ENCODE measurements at places on chromosomes 6 and 20.
A peak's percentile ranks its signal among the peaks of the same experiment; 100 is the strongest.

GRCh38 chr6:160121981-160122380, 366 bp downstream of the SLC22A1 start:
- no peak for DNase-seq

- DNase-seq, result peak; percentile 87
Measured at GRCh38 chr6:127966616-127967015, 65.8 kb upstream of the THEMIS start.

- DNase-seq, result peak; percentile 22
Measured at GRCh38 chr6:43900916-43901732, 131.1 kb downstream of the VEGFA start.

DNA sequence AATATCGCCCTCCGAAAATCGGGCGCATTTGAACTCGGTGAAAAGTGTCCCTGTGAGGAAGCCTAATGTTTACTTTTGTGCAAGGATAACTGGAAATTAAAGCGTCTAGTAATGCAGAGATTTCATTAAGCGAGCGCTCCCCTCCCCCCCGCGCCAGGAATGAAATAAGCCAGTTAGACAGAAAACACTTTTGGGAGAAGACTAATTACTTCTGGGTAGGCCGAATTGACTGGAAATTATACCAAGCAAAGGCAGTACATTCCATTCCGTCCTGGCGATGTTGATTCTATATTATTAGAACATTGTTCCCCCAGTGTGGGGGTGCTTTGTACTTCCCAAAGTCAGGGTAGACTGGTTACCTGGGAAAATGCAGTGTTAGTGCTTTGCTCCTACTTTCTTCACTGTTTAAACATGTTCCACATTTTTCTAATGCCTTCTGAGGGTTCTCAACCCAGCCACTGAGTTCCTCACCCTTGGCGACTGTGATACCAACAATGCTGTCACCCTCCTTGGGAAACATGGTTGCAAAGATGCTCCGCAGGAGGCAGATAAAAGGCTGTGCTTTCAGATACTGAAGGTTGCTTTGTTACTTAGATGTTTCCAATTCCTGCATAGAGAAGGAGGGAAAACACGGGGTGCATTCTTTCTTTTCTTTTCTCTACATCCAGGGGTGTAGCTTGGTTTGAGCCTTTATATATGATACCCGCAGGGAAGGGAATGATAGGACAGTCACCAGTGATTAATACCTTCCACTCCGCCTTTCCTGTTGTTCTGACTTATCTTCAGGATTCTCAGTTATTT, 2.6 kb downstream of the GJA1 start:
- DNase-seq, result peak; percentile 77

- DNase-seq, result no peak
Measured at GRCh38 chr6:12276930-12277315, 13.2 kb upstream of the EDN1 start.

- DNase-seq, result no peak
Measured at GRCh38 chr20:19924255-19924654, 92.9 kb upstream of the NAA20 start.

- peak; percentile 52 for DNase-seq
Measured at GRCh38 chr6:104682722-104683643, 176.7 kb downstream of the HACE1 start.

GRCh38 chr6:166032366-166033200, 135.1 kb downstream of the TBXT start:
- DNase-seq, result peak; percentile 95

GRCh38 chr6:93792746-93793145, 373.4 kb upstream of the EPHA7 start:
- DNase-seq, result peak; percentile 79

- no peak for DNase-seq
Measured at GRCh38 chr20:58201616-58202015, 26.8 kb downstream of the ANKRD60 start.

DNA sequence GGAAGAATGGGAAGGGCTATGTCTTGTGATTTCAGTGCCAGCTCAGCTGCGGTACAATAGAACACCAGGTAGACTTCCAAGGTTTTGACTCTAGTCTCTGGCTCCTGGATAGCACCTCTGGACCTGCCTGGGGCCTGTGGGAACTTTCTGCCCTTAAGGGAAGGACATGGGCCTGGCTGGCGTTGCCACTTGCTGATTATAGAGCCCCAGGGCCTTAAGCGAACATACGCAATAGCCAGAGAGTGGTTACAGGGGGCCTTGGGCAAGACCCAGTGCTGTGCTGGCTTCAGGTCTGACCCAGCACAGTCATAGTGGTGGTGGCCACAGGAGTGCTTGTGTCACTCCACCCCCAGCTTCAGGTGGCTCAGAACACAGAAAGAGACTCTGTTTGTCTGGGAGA, 131.1 kb upstream of the COL21A1 start:
- no peak for DNase-seq

- DNase-seq, result peak; percentile 38
Measured at GRCh38 chr6:138555421-138555988, 56.2 kb upstream of the NHSL1 start.

DNA sequence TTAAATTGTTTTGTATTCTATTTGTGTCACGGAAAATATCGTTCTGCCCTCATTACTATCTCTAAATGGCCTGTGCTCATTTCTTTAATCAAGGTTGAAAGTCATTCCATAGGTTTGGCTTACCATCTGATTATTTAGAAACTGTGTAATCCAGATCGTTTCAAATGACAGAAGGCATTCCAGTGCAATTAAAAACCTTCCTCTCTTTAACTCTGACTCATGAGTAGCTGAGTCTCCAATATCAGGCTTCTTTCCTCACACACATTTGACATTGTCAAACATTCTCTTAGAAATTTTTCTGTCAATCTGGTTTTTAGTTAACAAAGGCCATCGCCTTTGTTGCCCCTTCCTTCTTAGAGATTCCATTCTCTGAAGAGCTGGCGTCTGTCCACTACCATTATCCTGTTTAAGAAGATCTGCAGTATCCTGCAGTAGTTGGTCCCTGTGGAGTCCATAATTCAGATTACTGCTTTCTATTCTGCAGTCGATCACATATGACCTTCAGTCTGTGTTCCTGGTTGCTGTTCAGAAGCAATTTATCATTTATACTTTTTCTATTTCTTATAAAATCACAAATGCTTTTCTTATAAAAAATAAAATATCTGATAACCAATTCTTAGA, 3.9 kb upstream of the TRDN start:
- no peak for DNase-seq

- no peak for DNase-seq
Measured at GRCh38 chr20:54058420-54059139, 11.8 kb downstream of the BCAS1 start.

DNA sequence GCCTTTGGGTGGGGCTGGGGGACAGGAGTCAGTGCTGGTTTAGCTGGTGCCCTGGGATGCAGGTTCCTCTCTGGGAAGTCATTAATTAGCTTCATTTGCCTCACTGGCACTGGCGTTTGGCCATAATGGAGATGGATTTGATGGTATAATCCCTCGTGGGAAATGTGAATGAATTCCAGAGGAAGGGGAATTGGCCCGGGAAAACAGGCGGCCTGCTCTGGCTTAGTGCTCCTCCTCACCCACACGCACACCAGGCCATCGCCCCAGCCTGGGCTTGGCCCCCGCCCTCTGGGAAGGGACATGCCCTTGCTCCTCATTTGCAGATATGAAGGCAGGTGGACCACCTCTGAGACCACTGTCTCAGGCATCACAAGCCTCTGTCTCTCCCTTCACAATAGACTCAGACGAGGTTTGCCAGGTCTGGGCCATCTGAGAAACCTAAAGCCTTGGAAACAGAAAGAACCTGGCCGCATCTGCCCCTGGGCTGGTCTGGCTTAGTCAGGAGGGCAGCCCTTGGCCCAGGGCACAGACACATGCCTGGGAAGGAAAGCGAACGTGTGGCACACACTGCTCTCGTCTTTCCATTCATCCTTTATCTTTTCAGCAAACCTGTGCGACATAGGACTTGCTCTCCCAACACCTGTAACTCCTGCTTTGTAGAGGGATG, 199.2 kb upstream of the CDH4 start:
- no peak for DNase-seq

GRCh38 chr20:62196286-62196685, 13.5 kb downstream of the MTG2 start:
- DNase-seq, result no peak

DNA sequence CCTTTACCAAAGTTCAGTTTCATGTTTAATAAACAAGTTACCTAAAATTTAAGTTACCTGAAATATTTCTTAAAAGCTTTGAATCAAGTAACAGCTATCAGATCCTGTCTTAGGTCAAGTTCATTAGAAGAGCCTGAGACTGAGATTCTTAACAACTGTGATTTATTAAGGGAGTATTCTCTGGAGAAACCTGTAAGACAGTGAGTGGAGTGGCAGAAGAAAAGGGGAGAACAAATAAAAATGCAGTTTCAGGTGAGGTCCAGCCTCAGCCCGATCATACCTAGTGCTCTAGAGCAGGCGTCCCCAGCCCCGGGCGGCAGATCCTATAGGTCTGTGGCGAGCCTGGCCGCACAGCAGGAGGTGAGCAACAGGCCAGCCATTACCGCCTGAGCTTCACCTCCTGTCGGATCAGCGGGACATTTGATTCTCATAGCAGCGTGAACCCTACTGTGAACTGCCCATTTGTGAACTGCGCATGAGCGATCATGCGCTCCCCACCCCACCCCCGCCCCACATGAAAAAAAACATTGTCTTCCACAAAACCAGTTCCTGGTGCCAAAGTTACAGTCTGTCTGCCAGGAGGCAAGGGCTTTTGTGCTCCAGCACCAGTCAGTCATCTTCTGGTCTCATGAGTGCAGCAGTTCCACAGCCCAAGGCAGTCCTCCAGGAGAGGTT, 59.2 kb upstream of the ADGRB3 start:
- DNase-seq, result peak; percentile 2

- DNase-seq, result no peak
Measured at GRCh38 chr6:79028641-79029314, 49.3 kb downstream of the PHIP start.

GRCh38 chr20:22446613-22447446, 137.5 kb downstream of the FOXA2 start:
- DNase-seq, result no peak

- no peak for DNase-seq
Measured at GRCh38 chr6:166487148-166487547, 99.3 kb downstream of the RAMACL start.

DNA sequence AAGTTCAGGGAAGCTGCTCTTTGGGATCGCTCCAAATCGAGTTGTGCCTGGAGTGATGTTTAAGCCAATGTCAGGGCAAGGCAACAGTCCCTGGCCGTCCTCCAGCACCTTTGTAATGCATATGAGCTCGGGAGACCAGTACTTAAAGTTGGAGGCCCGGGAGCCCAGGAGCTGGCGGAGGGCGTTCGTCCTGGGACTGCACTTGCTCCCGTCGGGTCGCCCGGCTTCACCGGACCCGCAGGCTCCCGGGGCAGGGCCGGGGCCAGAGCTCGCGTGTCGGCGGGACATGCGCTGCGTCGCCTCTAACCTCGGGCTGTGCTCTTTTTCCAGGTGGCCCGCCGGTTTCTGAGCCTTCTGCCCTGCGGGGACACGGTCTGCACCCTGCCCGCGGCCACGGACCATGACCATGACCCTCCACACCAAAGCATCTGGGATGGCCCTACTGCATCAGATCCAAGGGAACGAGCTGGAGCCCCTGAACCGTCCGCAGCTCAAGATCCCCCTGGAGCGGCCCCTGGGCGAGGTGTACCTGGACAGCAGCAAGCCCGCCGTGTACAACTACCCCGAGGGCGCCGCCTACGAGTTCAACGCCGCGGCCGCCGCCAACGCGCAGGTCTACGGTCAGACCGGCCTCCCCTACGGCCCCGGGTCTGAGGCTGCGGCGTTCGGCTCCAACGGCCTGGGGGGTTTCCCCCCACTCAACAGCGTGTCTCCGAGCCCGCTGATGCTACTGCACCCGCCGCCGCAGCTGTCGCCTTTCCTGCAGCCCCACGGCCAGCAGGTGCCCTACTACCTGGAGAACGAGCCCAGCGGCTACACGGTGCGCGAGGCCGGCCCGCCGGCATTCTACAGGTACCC, at the start of gene ESR1:
Gene ESR1 (plus strand): TSS at position 170 of the 858 bp plus-strand sequence. CDS start 231 bp downstream, at position 401.
- DNase-seq, result no peak

- peak; percentile 22 for DNase-seq
Measured at GRCh38 chr20:37519508-37520418, 1.3 kb upstream of the NNAT start.

GRCh38 chr6:69162811-69163210, 527.7 kb downstream of the ADGRB3 start:
- peak; percentile 9 for DNase-seq

DNA sequence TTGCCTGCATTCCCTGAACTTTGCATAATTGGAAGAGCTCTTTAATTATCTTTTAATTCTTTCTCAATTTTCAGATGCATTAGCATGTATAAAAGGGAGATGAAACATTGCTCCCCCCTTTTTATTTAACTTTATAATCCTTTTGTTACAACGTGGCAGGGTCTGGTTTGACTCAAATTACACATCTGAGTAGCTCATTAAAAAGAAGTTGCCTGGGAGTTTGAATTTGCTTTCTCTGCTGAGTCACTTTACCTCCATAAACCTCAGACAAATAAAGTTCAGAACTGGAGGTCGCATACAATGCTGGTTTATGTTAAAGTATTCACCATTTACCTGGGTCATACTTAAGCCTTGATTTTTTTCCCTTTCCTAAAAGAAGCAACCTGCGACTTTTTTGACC, 495.2 kb downstream of the PREX1 start:
- peak; percentile 58 for DNase-seq

DNA sequence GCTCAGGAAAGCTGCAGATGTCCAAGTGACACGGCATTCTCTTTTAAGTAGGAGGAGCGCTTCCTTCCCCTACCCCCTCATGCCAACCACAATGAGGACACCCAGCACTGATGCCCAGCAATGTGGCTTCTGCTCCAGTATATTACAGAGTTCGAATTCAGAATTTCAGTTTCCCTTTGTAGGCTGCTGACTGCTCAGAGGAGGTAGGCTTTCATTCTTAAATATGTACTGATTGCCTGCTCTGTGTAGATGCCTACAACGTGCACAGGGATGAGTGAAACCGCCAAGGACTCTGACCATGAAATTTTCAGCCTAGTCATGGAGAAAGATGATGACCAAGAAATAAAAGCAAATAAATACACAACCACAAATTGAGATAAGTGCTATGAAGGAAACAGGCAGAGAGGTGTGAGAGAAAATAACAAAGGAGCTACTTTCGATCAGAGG, 50.9 kb upstream of the TNFAIP3 start:
- DNase-seq, result peak; percentile 38

- peak; percentile 46 for DNase-seq
Measured at GRCh38 chr20:18719426-18719825, 94.2 kb upstream of the SCP2D1 start.
